ENCODE measurements at places on chromosomes 6 and 20. TPM values are rescaled to one million over a fixed set of nuclear protein-coding genes. Genes with fewer than 3 reads are reported as not detected.

ZC2HC1B gene
- not detected for total RNA-seq

IPCEF1 gene
- total RNA-seq, result 0.47 TPM

TCF21 gene
- 36.7 TPM for total RNA-seq

STK35 gene
- total RNA-seq, result 18.5 TPM
